ENCODE measurements at places on chromosomes 5 and 9.

DNA sequence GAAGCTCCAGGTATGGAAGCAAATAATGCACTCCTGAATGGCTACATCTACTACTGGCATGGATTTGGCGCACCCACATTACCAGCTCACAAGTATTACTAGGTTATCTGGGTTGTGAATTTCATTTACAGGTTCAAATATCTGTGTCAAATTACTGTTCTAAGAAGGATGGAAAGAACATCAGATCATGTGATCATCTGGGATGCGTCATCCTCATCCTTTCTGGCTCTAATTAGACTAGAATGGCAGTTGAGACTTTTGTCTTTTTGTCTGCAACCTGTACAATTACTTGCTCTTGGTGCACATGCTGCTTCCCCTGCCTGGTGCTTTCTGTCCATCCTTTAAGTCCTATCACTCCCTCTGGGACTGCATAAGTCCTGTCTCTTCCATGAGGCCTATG, 64.1 kb downstream of the PJA2 start:
- no peak for DNase-seq

DNA sequence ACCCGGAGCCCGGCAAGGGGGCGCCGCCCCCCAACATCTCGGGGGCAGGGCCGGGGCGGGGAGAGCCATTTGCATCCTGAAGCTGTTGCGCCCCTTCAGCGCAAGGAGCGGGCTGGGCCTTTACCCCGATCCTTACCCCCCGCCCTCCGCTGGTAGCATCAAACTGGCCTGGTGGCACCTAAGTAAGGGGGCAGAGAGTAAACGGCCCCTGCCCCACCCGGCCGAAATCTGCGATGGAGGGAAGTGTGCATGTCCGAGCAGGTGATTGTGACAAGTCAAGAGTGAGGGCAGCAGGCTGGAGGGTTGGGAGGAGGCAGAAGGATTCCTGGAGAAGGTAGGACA, 101.2 kb downstream of the ESM1 start:
- no peak for DNase-seq

DNA sequence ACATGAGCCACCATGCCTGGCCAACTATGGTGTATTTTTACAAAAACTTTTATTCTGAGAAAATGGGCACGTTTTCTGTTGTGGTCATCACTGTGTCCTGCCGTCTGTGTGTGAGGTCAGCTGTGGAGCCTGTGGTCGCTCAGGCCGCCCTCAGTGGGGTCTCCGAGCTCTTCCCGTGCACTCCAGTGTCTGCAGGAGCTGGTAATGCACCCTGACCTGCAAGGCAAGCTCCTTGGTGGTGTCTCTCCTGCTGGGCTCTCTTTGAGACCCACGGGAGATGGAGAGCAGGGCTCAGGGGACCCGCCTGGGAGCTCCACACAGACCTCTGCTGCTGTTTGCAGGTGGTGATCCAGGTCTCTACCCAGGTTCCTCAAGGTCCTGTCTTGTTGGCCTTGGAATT, 9.6 kb upstream of the AHRR start:
- DNase-seq, result no peak

DNA sequence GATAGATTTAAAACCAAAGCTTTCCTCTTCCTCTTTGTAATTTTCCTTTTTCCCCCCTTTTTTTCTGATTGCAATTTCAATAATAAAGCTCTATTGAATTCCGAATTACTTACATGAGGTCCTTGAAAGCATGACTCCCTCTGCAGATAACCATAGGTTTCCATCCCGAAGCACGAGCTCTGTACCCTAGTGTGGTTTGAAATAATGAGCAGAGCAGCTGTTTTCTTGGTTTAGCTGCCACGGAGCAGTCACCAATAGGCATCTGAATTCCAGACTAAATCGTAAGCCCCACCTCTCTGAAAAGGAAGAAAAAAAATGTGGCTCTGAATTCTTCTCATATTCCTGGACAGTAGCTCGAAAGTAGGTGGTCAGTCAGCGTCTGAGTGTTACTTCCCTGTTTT, 18.5 kb upstream of the GNE start:
- DNase-seq, result no peak

DNA sequence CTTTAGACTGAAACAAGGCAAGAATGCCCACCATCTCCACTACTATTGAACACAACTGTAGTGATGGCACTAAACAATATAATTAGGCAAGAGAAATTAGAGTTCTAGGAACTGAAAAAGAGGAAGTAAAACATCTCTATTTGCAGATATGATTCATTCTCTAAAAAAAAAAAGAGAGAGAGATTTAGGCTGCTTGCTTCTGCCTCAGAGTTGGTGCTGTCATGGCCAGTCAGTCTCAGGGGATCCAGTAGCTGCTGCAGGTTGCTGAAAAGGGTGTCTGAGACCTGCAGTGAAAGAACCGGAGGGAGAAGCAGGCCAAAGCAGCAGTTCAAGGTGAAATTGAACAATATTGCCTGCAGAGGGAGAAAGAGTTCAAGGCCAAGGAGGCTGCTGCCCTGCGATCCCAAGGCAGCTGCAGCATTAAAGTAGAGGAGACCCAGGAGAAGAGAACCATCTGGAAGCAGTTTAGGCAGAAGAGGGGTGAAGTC, 72.5 kb downstream of the AP3B1 start:
- no peak for DNase-seq

DNA sequence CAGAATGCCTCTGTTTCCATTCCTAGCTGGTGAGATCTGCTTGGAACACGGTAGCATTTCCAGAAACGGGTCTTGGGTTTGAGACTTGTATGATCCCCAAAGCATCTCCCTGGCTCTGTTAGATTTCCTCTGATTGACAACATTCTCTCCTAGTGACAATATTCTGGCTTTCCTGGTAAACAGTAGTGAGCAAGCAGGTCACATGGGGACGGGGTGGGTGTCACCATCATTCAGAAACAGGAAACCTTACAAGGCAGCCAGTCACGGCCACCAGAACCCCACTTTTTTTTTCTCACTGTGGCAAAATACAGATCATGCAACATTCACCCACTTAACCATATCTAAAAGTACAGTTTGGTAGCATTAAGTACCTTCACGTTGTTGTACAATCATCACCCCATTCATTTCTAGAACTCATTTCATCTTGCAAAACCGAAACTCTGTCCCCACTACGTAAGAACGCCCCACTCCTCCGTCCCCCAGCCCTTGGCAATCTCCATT, 90.1 kb upstream of the LMX1B start:
- DNase-seq, result peak; percentile 62

- no peak for DNase-seq
Observed at GRCh38 chr5:143730112-143730801, 81.7 kb upstream of the HMHB1 start.

- no peak for DNase-seq
Observed at GRCh38 chr9:99016681-99017387, 73.1 kb downstream of the COL15A1 start.

DNA sequence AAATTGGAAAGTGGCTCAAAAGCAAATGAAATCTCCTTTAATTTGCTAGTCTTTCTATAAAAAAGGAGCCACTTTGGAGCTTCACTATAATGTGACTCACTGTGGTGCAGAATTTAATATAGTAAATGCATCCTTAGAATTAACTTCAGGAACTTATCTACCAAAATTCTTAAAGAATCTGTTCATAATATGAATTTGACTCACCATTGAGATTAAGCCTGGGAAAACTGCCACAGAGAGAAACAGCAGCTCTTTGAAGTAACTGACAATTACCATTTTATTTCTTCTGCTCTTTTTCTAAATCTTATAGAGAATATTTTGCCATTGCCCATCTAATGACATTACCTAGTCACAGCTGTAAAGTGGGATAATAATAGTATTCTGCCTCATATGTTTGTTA, 211.9 kb upstream of the CDH6 start:
- DNase-seq, result no peak

- DNase-seq, result no peak
Observed at GRCh38 chr5:93582167-93582462, 907 bp upstream of the NR2F1 start.

DNA sequence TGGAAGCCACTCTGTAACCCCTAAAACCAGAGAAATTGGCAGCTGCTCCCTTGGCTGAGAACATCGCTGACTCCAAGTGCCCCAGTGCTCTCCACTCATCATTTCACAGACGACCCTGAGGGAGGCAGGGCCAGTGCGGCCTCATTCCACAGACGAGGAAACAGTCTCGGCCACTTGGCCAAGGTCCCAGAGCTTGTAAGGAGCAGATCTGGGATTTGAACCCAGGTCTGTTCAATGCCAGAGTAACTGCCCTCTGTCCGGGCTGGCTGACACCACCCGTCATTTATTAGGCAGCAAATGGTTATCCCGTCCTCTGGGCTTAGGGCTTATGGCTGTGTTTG, 19.9 kb upstream of the IER5L start:
- DNase-seq, result no peak

DNA sequence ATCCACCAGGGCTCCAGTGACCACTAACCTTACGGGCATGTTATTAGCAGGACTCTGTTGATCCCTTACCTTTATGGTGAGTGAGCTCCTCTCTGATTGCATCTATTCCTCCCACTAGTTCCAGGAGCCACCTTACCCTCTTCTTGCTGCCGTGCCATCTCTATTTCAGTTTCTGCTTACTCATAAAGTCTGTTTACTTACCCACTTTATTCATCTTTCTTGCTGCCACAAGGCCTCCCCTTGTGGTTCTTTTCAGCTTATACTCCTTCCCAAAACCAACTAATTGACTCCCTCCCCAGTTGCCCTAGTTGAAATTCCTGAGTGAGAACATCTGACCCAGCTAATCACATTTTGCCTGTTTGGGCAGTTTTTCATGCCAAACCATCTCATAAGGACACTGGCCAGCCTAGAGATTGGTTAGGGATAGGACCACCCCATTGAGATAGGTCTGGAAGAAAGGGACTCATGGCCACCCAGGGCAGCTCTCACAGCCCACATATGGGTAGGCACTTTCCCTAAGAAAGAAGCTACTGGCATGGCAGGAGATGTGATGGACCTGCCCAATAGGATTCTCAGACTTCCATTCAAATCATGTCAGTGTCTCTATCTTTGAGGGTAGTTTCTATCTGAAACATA, 412.7 kb downstream of the EFNA5 start:
- no peak for DNase-seq

GRCh38 chr5:488744-489688, 35.2 kb downstream of the SLC9A3 start:
- no peak for DNase-seq

- DNase-seq, result no peak
Observed at GRCh38 chr5:174690271-174690670, 34.1 kb upstream of the MSX2 start.

GRCh38 chr5:126520593-126520953, 74.4 kb downstream of the ALDH7A1 start:
- DNase-seq, result no peak

DNA sequence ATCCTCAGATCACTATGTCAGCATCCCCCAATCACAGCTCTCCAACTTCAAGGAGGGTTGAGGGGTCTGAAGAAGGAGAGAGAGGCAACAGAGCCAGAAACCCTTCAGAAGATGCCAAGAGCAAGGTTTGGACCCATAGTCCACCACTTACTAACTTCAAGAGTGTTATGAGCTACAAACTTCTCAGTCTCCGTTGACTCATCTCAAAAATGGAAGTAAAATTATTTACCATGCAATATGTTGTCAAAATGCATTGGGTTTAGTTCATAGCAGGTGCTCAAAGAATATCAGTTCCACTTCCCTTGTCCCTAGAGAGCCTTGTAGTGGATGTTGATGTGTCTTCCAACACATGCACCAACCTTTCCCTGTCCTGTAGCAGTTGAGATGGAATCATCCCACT, 116.0 kb downstream of the KCNIP1 start:
- no peak for DNase-seq

DNA sequence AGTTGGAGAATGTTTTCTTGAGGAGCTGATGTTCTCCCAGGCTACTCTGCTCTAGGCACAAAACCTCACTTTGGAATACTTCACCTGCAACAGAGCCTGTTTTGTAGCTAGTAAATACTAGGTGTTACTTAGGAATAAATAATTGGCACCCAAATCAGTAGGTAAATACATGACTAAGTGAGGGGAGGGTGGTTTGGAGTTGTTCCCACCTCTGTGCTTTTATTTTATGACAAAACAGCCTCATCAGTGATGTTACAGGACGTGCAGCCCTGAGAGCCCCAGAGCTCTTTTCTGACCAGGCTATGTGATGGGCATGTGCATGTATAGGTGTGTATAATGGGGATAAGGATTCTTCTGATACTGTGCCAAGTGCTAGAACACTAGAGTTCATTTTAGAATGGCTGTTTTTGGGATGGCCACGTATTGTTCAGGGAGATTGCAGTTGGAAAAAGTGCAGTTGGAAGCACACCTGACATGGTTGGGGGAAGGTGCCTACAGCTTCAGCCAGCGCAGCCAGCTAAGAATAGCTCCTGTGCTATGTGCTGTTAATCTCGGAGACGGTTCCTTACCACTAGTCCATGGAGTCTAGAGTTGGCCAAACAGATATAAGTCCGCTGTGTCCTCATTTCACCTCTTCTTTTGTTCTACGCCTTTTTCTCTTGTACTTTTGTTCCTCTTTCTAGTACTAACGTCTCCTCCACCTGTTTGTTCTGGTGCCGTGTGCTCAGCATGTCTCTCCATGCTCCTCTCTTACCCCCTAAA, 284.7 kb downstream of the FANCC start:
- DNase-seq, result no peak

DNA sequence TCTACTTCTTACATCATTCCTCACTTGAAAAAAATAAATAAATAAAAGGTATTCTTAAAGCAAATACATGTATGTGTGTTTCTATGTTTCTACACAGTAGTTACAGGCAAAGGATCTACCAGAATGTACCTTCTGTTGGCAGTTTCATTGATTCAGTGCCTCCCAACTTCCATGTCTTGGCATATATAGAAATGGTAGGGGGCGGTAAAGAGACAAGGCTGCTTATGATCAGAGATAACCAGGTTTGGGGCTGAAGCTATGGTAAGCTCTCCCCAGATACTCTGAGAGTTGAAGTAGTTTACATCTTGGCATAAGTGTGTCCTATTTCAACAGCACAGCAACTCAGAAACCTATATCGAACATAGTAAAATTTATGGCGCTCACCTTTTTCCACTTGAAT, 1075.4 kb upstream of the C9orf72 start:
- DNase-seq, result no peak

GRCh38 chr5:88727705-88728313, 155.2 kb downstream of the MEF2C start:
- DNase-seq, result peak; percentile 8

GRCh38 chr9:77464661-77465060, 183.5 kb downstream of the GNA14 start:
- no peak for DNase-seq

- DNase-seq, result no peak
Observed at GRCh38 chr5:88881571-88881971, 1.4 kb downstream of the MEF2C start.
